ENCODE measurements at places on chromosomes 1 and 21. TPM values are rescaled to one million over a fixed set of nuclear protein-coding genes. Genes with fewer than 3 reads are reported as not detected.

RNU1-4 gene
- total RNA-seq = 2,517 TPM

SLFNL1 gene
- total RNA-seq = 0.30 TPM

KIF26B gene
- total RNA-seq = 0.35 TPM

HTR6 gene
- not detected for total RNA-seq

PLCH2 gene
- total RNA-seq = 3.8 TPM

SCAMP3 gene
- 67.7 TPM for total RNA-seq

OR6K3 gene
- not detected for total RNA-seq

AADACL4 gene
- total RNA-seq = not detected

MIER1 gene
- 43.1 TPM for total RNA-seq

C1orf87 gene
- total RNA-seq = not detected

GUCA2A gene
- total RNA-seq = 195 TPM

GJA4 gene
- 3.5 TPM for total RNA-seq

DNA sequence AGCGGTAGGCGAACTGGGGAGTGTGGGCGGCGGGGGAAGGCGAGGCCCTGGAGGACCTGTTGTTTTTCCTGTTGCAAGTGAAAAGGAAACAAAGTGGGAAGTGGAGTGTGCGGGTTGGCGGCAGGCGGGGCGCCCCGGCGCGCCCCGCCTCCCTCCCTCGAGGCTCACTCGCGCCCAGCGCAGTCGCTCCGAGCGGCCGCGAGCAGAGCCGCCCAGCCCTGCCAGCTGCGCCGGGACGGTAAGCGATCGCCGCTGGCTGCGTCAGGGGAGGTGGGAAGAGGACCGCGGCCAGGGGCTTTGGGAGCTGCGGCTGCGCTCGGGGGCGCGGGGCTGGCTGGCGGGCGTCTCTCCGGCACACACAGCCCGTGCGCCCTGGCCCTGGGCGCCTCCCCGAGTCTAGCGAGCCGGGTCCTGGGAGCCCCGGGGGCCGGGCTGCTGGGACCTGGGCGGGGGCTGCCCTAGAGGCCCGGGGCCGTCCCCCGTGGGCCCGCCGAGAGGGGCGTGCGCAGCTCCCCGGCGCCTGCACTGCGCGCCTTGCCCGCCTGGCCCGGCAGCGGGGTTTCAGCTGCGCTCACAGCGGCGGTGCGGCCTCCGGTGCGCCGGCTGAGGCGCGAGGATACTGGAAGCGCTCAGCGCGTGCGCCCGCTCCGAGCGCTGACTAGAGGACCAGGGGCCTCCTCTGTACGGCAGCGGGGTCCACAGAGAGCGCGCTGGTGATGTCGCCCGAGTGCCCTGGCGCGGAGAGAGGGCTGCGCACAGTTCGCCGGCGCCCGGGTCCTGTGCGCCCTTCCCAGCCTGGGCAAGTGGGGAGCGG lies at the start of gene PIK3CD:
PIK3CD (plus strand) TSS at position 167 of the 814 bp plus-strand sequence. CDS start 58,725 bp downstream, outside the sequence.
- DNase-seq = no peak

DNA sequence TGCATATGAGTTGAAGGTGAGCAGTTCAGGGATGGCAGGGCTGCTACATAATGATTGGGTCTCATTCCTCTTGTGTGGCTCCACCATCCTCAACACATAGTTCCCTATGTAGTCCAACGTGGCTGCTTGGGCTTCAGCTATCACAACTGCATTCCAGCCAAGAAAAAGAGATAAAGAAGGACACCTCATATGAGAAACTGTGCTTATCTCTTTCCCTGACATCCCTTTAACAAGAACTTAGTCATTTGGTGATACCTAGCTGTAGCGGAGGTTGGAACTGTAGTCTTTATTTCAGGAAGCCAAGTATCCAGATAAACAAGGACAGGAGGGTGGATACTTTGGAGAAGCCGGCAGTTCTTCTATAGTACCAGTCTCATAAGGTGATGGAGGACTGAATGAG lies 42.7 kb upstream of the DNASE2B start:
- no peak for DNase-seq

DNA sequence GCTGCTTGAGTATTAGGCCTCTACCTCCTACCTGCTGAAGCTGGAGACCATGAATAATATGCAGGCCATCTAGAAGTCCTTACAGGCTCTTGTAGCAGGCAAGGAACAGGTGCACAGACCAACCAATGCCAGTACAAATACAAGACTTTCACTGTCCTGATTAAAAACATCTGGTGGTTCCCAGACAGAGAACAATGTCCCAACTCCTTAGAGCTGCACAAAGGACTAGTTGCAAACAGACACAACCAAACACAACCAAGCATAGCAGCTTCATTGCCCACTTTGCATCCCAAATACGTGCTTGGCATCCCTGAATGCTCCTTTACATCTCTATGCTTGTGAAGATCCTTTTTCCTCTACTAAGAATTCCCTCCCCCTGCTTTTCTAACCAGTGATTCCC lies 98.1 kb upstream of the CXADR start:
- no peak for DNase-seq

DNA sequence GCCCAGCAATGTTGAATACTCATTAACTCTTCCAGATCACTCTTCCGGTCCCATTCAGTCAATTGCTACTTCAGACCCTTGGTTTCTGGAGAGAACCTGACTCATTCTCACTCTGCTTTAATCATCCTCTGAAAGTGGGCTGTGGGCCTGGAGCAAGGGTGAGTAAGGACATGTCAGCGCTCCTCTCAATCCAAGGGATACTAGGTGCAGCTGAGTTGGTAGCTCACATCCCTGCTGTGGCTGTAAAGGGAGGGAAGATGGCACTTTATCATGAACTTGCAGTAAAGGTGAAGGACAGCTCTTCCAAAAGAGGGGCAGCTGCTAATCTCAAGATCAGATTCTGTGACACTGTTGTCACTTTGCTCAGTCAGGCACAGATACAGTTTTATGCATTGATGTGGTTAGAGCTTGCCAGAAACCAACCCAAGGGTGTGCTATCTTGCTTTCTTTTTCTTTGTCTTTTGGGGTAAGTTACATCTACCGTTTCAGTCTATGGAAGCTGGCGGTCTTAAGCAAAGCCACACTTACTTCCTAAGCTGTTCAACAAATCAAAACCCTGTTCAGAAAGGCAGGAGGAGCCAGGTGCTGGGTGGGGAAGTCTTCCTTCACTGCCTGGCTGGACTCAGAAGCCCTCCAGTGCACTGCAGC lies 26.5 kb upstream of the NTPCR start:
- DNase-seq = no peak

GRCh38 chr1:149937759-149938158 lies 1.1 kb upstream of the MTMR11 start:
- DNase-seq = no peak

DNA sequence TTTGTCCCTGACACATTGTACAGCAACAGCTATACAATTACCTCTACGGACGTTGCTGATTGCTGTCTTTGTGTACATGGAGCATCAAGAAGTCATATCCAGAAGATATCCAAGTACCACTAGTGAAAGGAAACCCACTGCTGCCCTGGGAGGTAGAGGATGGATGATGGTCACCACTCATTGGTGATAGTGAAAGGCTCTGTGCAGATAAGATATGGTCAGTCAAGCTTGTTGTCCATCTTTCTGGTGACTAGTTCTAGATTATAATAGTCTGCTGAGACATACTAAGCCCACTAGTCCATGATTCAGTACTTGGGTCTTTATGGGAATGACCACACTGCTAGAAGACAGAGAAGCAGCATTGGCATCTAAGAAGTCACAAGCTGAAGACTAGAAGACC lies 30.3 kb downstream of the NIBAN1 start:
- DNase-seq = no peak

DNA sequence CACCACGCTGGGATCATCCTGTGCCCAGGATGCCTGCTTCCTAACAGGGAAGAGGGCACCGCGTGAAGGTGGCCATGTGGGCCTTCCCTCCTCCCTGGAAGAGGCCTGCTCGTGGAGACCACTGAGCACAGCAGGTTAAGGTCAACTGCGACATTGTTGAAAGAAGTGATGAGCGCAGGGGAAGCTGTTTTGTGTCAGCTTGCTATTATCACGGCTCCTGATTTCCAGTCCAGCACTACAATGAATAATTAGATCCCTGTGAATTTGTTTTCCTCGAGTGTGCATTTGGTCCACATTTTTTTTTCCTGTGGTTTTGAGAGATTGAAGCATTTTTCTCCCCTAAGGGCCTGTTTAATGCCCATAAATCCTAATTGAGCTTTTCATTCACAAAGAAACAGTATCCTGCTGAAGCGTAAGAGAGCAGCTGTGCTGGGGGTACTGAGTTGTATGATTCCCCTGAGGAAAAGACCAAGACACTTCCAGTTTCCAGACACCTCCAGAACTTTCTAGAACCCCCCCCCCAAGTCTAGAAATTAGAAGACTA lies 204.9 kb downstream of the KCNJ6 start:
- DNase-seq = no peak

DNA sequence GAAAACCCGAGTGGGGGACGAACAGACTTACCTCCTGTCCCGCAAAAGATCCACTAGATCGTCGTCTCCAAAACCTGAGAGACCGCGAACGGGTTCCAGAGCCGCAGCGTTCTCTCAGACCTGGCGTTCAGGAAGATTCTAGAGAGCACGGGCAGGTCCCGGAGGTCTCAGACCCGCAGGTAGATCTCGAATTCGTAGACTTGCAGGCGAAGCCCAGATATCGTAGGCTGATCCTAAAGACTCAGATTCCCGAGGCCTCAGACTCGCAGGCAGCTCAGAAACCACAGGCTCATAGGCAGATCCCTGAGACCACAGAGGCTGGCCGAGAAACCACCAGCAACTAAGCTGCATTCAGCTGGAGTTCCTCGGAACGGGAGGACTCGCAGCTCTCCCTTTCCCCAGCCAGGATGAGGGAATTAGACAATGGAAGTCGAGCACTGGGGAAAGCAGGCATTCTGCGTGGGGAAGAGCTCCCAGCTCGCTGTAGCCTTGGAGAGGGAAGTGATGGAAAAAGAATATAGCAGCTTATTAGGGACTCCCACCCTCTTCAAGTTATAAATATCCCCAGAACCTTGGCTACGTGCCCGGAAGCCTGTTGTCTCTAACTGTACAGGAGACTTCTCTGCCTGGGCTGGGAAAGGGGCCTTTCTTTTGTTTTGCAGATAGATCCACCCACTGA lies at the start of gene ZNF436:
ZNF436 (minus strand) TSS at position 502 of the 679 bp plus-strand sequence. CDS start 1,831 bp downstream, outside the sequence.
- DNase-seq = peak; percentile 85

DNA sequence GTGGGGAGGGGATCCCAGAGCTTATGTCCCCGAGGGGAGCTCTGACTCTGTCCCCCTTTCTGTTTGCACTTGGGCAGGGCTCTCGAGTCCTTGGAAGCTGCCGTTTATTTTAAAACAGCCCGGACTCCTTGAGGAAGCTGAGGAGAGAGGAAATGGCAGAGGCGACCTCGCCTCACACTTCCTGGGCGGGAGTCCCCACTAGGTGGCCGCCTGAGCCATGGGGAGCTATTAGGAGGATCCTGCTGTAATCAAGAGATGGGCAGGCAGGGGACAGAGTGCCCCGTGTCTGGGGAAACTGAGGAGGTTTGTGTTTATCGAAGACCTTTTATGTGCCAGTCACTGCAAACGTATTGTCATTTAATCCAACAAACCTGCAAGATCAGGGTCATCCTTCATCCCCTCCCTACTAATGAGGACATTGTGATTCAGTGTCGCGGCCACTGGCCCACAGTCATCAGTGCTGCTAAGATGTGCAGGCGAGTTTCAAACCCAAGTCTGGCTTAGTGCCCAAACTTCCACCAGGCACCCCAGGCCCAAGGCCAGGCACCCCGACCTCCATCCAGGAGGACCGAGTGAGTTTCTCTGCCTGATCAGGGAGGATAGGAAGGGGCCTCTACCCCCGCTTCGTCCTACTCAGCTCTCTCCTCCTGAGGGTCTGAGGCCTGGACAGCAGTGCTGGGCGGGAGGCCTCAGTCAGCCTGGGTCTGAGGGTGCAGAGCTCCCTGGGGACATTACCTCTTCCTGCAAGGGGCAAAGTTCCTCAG lies 316.9 kb upstream of the VAMP3 start:
- peak; percentile 28 for DNase-seq

GRCh38 chr1:160260406-160261382 lies 1.7 kb downstream of the DCAF8 start:
- DNase-seq = no peak

DNA sequence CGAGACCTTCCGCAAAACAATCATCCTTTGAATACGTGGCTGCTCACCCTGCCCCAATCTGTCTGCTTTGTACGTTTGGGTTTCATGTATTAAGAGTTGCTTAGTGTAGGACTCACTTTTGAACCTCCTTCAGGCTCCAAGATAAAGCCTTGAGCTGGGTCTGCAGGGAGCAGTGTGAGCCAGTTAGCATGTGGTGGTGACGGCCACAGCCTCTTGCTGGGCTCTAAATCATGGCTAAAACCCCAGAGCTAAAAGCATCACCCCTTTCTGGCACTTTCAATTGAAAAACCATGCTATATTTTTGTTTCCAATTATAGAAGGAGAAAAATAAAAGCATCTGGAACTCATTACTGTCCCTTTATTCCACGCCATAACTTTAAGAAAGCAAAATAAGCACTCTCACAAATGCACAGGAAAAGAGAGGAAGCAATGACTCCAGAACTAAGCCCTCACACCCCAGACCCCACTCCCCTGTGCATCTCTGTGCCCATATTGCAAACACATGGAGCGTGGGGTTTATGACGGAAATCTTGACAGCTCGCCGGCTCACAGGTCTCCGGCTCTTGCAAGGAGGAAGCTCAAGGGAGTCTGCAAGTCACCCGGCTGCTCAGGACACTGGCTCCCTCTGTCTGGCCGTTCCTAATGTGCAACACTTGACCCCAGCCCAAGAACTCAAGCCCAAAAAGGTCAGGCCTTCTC lies 135.5 kb downstream of the MIS18A start:
- no peak for DNase-seq

GRCh38 chr21:45317398-45318145 lies 29.9 kb upstream of the POFUT2 start:
- DNase-seq = no peak

DNA sequence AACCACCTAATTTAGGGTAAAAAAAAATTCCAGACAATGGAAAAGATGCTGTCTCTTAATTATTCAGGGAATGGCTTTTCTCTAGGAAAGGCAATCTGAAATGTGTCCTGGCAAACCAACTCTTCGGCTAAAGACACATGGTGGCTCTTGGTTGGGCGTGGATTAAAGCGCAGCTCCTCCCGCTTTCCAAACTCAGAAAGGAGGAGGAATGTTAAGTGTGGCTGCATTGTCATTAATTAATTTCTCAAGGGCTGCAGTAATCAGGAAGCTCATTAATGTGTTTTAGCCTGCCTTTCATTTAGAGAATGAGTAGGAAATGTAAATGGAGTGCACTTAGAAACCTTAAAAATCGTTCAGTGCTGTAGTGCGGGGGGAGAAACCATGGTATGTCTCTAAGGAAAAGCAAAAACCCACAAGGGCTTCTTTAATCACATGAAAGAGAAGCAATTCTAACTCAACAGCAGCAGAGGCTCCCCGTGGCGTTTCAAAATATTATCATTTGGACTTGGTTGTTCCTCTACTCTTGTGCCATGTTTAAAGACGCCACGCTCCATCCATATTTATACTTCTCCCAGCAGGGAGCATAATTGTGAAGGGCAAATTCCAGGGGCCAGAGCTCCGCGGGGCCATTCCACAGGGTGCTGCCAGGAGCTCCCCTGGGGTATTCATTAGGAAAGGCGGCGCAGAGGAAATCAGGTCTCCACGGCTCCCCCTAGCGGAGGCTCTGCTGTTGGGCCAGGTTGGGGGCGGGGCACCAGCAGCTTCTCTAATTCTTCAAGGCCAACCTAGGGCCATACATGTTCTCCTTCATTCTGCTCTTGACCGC lies 91.9 kb upstream of the SSX2IP start:
- DNase-seq = peak; percentile 75

GRCh38 chr1:16146279-16147155 lies 9.4 kb downstream of the EPHA2 start:
- peak; percentile 50 for DNase-seq
